NCI-H2081 (cell line): ENCODE measurements at places on chromosomes 2 and 18.
A peak's percentile ranks its signal among the peaks of the same experiment; 100 is the strongest.

GRCh38 chr2:234823877-234824376 is 127.9 kb upstream of the SH3BP4 start:
- DNase-seq = no peak

DNA sequence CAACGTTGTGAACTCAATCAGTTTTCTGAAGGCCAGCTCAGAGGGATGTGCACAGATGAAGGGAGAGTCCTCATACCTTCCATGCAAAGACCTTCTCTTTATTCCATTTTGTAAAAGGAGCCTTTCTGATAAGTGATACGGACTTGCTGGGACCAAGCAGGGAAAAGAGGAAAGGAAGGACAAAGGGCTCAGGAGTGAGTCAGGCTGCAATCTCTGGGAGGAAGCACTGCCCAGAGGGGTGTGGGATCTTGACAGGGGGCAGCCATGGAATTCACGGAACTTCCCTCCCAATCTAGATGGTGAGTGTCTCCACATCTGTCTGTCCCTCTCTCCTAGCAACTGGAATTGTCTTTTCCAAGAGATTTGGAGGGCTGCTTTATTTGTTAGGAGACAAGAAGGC is 281.4 kb upstream of the CELF4 start:
- no peak for DNase-seq

DNA sequence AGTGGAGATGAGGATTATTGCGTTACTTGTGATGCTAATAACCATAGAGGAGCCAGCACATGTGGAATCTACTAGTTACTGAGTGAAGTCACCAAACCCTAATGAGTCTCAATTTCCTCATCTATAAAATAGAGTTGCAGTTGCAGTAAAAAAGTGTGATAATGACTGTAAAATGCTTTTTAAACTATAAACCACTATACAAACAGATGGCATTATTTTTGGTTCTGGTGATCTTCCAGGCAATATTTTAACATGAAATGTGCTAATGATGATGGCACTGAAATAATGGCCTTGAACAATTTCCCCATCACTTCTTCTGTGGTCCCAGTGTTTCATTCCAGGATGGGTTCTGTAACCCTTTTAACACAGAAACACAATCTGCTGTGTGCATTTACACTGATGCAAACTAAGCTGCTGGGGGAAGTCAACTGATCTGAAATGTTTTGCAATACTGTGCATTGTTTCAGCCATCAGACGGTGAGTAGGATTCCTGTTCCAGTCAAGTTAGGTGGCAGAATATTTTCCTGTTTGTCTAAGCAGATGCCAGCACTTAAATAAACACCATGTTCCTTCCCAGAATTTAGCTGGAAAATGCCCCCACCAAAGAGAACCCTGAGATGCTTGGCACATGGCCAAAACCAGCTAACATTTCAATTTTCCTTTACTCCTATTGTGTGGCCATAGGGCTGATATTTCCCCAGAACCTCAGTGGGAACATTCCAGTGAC is 52.6 kb downstream of the TACR1 start:
- DNase-seq = no peak

DNA sequence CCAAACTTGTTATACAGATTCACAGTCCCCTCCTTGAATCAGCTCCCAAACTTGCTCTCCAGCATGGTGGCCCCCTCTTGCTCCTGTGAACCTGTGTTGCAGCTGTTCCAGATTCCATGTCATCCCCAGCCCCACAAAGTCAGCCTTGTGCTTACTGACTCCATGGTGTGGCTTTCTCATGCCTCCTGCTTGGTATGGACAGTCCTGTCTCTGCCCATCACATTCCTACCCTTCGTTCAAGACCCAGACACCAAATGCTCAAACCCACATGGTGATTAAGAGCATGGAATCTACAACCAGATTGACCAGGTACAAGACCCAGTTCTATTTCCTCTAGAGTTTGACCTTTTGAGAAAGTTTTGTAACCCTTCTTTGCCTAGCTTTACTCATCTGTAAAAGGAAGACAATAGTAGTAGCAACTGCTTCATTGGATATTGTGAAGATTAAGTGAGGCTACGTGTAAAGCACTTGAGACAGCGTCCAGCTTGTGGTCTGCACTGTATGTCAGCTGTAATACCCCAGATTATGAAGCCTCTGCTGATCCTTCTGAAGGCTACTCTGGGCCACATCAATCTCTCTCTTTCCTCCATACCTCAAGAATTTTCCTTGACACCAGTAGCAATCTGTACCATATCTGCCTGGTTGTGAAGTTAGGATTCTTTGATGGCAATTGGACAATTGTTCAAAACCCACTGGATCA is 146.4 kb upstream of the HAAO start:
- no peak for DNase-seq

- no peak for DNase-seq
These were observed 8.8 kb downstream of the TTLL4 start for GRCh38 chr2:218719457-218719856.

- peak; percentile 97 for DNase-seq
These were observed at the start of the genes FBXO15 and TIMM21 for GRCh38 chr18:74147779-74148542. Gene FBXO15 (minus strand): TSS chr18:74147834. CDS start chr18:74147785, 49 bp downstream. Gene TIMM21 (plus strand): TSS chr18:74148523. CDS start chr18:74148809, 286 bp downstream.

DNA sequence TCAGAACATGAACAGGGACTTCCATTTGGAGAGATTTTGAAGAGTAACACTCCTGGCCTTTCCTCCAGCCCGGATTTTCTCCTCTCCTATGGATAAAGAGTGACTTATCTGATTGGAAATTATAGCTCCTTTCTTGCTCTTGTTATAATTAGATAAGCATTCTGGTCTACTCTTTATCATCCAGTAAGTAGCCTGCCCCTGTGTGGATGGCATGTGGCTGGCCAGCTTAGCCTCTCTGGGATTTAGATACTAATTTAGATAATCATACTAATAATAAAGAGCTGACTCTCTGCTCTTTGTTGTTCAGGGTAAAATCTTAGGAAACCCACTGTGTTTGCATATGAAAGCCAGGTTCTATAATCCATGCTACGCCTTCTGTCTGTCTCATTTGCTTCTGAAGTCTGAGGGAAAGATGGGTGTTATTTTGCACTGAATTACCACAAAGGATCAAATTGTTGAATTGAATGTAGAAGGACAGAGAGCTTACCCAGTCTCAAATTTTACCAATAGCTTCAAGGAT is 438.8 kb downstream of the SPAG16 start:
- no peak for DNase-seq

DNA sequence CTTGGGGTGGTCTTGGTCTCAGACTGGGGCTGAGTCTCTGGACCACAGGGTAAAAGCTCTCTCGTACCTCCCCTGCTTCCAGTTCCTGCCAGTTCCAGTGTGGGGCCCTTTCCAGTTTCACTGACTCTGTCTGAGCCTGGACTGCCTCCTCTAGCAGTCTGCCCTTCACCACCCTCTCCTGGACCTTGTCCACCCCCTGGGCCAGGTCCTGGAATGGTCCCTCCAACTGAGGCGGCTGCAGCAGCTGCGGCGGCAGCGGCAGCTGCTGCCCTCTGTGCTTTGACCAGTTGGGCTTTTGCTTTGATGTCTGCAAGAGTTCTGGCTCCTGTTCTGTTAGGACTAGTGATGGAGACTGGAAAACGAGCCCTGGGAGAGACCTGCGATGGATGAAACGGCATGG is 70.7 kb upstream of the DTNB start:
- no peak for DNase-seq

GRCh38 chr18:366466-367061 is 98.7 kb upstream of the THOC1 start:
- DNase-seq = no peak

GRCh38 chr2:70923378-70924015 is 12.2 kb upstream of the ATP6V1B1 start:
- no peak for DNase-seq

DNA sequence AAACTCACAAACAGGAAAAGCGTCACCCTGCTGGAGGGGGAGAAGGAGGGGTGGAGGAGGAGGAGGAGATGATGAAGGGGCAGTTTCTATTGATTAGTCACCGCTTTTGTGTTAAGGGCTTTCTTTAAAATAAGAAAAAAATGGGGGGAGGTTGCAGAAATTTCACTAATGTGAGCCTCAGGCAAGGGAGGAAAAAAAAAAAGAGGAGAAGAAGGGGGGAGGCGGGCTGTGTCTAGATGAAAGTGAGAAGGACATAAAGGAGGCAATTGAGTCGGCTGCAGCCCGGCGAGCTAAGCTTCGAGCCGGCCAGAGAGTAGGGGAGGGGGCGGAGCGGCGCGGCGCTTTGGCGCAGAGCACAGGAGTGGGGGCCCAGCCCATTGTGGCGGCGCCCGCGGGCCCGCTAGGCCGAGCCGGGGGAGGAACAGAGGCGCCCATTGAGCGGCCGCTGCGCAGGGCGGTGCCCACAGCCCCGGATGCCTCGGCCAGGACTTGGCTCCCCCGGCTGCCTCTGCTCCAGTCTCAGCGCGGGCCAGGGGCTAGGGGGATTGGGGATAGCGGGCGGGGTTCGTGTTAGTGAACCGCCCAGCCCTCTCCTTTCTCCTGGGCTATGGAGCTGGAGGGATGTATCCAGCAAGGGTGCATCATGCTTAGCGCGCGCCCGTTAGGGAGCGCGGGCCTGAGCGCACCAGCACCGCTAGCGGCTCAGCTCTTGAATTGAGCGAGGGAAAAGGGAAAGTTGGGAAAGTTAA is 7.9 kb downstream of the PAX3 start:
- no peak for DNase-seq

DNA sequence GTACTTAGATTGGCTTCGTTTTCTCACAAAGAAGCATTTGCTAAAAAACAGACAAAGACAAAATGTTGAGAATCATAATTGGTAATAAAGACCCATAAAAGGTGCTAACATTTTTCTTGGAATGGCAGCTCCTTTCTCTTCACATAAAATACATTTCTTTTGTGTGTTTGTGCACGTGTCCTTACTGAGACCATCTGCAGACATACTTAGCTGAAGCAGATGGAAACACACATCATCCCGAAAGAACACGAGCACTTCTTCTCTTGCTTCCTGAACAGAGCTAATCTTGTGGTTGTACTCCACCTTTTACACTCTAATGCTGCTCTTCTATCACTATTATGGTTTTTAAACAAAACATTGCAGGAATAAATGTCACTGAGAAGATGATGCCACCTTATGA is 142.5 kb downstream of the SPHKAP start:
- DNase-seq = no peak

DNA sequence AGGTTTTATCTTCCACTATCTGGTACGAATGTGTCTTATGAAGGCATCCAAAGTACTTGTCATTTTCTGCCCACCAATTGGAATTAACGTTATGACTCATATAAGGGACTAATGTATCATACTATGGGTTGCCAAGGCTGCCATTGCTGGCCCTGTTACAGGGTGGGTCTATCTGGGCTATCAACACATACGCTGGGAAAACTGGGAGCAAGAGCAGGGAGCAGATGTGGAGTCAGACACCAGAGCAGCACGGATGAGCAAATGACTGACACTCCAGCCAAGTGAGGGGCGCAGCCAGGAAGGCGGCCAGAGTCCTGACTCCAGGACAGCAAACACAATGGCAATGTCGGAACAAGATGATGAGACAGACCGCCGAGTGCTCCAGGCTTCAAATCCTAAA is 145.9 kb downstream of the COPS8 start:
- no peak for DNase-seq

- DNase-seq = no peak
These were observed 27.5 kb downstream of the CDH20 start for GRCh38 chr18:61360404-61361383.

- no peak for DNase-seq
These were observed 126.3 kb upstream of the FHL2 start for GRCh38 chr2:105525201-105525600.

GRCh38 chr2:2623939-2624338 is 292.9 kb upstream of the MYT1L start:
- DNase-seq = no peak

DNA sequence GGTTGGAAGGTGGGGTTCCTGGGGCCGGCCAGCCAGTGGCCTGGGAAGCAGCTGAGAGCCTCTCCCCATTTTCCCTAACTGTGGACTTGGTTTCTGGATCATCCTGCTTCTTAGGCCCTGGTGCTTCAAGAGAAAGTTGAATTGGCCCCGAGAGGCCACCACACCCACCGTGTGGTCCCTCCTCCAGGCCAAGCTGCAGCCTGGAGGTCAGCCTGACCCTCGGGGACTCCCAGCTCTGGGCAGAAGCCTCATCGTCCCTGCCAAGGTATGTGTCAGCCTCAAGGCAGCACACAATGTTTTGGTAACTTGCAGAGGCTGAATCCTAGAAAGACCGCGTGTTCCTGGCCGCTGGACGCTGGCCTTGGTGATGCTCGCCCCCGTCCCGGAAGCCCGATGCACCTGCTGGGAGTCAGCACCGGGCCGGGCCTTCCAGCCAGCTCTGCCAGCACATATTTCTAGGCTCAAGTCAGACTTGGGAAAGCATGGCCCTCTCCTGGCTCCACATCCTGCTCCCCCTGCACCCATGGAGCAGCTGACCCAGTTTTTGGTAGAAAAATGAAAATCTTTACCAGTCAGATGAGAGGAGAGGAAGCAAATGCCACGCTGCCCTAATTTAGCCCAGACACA is 72.6 kb downstream of the ACTR2 start:
- no peak for DNase-seq

GRCh38 chr2:200668478-200668877 is 82.7 kb downstream of the AOX1 start:
- DNase-seq = no peak

DNA sequence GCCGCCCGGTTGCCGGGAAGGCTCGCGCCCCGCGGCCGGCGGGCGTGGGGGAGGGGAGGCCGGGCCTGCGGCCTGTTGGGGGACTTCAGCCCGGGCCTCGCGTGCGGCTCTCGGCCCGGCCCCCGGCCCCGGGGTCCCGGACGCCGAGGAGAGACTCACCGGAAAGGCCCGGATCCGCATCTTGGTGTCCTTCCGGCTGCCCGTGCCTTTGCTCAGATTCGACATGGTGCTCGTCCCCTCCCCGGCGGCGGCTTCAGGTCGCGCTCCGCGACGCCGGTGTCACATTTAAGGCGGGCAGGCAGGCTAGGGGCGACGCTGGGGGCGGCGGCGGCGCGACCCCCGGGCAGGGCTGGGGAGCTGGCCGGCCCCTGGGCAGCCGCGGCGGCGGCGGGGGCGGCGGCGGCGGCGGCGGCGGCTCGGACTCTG is 365 bp downstream of the CUL3 start:
- DNase-seq = peak; percentile 20

GRCh38 chr18:68220458-68220857 is 494.4 kb downstream of the TMX3 start:
- DNase-seq = no peak

DNA sequence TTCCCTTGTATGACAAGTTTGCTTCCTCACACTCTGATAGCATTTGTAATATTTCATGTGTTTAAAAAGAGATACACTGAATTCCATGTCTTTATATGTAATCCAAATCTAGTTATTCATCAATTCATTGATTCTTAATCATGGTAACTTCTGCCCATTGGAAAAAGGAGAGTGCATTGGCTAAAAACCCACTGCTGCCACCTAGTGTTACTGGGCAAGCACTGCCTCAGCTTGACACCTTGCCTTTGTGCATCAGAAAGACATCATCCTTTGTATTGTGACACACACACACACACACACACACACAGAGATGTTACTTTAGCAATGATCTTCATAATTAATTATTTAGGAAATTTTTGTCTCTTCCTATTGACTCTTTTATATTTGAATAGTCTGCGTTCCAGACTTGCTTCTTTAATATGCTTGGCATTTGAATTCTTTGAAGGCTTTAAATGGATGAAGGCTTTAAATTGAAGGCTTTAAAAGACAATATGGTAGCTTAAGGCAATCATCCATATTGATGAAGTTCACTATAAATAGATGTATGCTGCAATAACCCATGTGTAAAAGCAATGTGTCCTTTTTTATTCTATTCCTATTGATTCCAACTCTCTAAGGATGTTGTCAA is 414.2 kb upstream of the CHST9 start:
- DNase-seq = peak; percentile 52
